ENCODE measurements at places on chromosomes 3 and 15.

DNA sequence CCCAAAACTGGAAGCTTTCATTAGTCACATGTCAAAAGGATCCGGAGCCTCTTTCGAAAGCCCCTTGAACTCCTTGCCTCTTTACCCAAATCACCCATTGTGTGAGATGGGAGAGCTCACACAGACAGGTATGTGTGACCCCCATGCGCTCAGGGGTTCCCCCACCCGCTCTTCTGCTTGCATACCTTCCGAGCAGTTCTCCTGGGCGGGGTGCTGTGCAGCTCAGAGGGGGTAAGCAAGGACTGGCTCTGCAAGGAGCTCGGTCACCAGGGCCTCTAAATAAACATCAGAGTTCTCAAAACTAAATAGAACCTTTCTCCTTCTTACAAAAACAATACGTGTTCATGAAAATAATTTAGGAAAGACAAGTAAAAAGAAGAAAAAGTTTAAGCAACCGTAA is 55.7 kb downstream of the PXYLP1 start:
- DNase-seq: no peak

DNA sequence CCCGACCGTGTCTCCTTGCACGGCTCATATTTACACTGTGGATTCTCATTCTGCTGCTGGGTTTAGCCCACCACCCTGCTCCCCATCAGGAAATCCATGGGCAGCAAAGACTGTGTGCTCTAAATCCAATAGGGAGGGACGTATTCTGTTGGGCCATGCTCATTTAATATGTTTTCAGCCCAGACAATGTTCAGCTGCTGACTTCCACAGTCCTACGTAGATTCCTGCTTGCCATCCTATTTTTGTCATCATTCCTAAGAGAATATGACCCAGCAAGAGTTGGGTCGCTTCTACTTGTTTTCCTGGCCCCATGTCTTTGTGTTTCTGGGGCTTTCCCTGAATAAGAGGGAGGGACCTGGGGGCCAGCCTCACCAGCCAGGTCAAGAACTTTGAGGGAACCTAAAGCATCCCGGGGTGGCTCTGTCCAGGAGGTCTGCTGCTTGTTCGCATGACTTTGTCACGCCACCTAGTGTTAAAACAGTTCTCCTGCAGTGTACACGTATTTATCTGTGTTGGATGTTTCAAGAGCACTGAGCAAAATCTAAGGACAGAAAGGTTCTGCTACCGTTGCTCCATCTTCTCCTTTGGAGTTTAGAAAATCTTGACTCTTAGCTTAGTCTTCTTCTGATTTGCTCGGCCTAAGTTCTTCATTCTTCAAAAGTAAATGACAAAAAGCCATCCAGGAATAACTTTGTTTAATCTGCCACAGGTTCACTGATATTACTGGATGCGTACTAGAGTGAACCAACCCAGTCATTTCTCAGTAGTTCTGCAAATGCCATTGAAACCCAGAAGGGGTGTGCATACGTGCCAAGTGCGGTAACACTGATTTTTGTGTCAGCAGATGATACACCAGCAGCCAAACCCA is 79.8 kb upstream of the NR2E3 start:
- DNase-seq: no peak

DNA sequence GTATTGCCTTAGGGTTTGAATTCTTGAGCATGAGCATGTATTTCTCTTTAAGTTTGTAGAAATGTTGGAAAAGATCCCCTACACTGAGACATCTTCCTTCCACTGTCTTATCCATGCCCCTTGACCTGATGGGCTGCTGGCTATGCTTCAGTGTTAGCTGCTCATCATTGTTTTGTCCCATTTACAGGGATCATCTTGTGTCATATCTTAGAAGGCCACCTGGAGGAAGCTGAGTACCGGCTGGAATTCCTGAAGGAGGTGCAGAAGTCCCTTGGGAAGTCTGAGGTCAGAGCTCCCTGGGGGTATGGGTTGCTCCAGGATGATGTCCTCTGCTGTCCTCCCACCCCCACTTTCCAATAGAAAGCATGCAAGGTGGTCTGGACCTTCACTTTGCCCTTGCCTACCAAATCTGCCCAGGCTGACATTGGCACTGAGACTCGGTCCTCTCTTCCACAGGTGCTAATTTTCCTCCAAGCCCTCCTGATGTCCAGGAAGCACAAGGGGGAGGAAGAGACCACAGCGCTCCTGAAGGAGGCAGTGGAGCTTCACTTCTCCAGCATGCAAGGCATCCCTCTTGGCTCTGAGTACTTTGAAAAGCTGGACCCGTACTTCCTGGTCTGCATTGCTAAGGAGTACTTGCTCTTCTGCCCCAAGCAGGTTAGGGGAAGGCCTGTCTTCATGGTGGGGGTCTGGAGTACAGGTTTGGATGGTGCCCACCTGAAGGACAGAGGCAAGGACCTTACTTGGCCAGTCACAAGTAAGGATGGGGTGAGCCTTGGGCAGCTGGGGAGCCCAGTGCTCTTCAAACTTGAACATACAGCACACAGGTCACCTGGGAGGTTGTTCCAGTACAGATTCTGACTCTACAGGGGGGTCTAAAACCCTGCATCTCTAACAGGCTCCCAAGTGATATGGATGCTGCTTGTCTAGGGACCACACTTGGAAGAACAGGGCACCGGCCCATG is 17.7 kb downstream of the TTC21A start:
- DNase-seq: no peak

- DNase-seq: no peak
Observed at GRCh38 chr3:99925584-99926230, 108.0 kb downstream of the CMSS1 start.

- no peak for DNase-seq
Observed at GRCh38 chr3:152589644-152590043, 245.3 kb upstream of the P2RY1 start.

DNA sequence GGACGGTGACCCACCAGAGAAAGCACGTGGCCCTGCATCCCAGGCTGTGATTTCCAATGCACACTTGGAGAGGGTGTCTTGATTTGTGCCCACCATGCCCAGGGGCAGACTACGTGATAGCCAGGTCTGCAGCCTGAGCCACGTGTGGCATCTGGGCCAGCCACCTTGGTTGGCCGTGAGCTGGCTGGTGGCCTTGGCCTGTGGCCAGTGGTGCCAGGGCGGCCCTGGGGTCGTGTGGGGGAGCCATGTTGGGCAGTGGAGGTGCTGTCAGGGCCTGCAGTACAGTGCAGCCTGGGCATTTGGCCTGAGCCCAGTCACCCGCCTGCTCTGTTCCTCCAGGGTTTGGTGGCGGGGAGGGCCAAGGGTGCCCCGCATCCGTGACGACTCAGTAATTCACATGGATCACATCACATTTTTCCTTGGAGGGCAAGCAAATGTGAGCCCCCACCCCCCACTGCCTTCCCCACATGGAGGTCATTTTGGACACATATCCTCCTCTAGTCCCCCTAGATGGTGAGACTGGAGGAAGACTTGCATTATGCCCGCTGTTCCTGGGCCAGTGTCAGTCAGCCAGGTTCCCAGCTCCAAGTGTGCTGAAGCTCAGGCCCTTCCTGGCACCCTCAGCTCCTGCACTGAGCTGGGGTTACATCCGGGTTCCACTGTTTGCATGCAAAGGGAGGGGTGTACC is 201.4 kb downstream of the UBE3A start:
- DNase-seq: no peak

- DNase-seq: no peak
Observed at GRCh38 chr3:70056081-70056480, 56.5 kb downstream of the SAMMSON start.

DNA sequence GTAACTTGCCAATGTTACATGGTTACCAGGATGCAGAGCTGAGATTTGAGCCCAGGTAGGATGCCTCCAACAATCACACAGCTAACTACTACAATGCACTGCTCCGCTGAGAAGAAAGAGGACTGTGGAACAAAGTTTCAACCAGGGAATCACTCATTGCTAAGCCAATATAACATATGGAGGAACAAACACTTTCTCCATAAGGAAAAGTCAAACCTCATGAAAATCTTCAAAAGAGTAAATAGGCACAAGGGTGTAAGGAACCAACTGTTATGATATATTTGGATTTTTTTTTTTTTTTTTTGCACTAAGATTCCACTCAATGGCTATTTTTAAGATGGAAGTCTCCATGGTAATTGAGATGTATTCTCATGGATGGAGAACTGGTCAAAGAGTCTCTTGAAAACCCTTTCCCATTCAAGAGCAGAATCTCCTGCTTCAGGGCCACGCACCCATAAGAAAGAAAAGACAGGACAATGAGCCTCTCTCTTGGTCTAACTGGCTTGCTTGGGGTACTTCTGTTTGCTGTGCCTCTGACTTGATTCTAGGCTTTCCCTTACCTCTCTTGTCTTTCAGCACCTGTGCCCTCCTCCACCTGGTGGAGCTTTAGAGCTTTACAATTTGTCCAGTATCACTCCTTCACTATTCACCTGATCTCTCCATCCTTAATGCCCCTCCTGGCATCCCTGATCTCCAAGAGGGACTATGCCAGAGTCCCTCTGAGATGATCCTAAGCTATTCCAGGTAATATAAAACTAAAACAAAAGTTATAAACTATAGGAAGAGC is 252.8 kb downstream of the NTRK3 start:
- DNase-seq: no peak

- DNase-seq: no peak
Observed at GRCh38 chr3:38653685-38654537, 4.4 kb upstream of the SCN5A start.

DNA sequence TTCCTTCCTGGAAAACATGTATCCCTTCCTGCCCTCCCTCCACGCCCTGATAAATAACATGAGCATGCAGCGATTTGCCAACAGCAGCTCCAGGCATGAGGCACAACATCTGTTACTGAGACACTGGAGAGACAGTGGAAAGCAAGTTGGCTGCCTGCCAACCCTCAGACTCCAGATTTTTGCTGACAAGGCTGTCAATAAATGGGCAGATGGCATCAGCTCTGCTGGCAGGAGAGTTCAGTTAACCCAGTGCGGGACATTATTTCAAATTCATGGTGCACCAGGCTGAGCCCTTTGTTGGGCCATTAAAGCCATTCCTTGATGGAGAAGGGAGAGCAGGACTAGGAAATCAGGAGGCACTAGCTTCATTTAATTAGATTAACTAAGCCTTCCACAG is 293.3 kb downstream of the MEX3B start:
- DNase-seq: no peak

Data from stimulated activated CD8-positive, alpha-beta memory T cell treated with anti-CD3 and anti-CD28 coated beads, Interleukin-4, amount 100 ng/mL, for 1 hour (primary cell).